Ovary (tissue), 10 donors: ENCODE measurements at places on chromosomes 12 and 14. TPM values are rescaled to one million over a fixed set of nuclear protein-coding genes. Genes with fewer than 3 reads are reported as not detected.

GRCh38 chr12:97757481-97758193, 295.0 kb downstream of the RMST start:
- no peak overlapping the region for H3K4me3 ChIP-seq
- no peak overlapping the region for H3K27ac ChIP-seq
- H3K36me3 ChIP-seq: no peaks in the 10 kb centered on the region

Gene CD9
- 23.9 TPM for total RNA-seq

- H3K27me3 ChIP-seq: no peaks in the 10 kb centered on the region
- no peaks in the 10 kb centered on the region for H3K36me3 ChIP-seq
- H3K4me3 ChIP-seq: peak within 1 kb of the TSS; percentile 48
- no peak within 1 kb of the TSS for H3K27ac ChIP-seq
- peak; percentile 21 for DNase-seq
These were observed at the start of gene BMAL2 for GRCh38 chr12:27332714-27333402. TSS of gene BMAL2 (plus strand) at chr12:27332836. CDS start at chr12:27333073, 237 bp downstream.

GRCh38 chr12:15797818-15798217, 8.6 kb upstream of the EPS8 start:
- no peak for DNase-seq
- no peaks in the 10 kb centered on the region for H3K27me3 ChIP-seq
- peaks cover 2% of the 10 kb centered on the region for H3K4me1 ChIP-seq
- H3K27ac ChIP-seq: no peak overlapping the region
- no peaks in the 10 kb centered on the region for H3K36me3 ChIP-seq

Gene SART3
- 48.3 TPM for total RNA-seq

GRCh38 chr12:20369305-20370013, 1.1 kb downstream of the PDE3A start:
- H3K27ac ChIP-seq: peak overlapping the region; percentile 86
- peaks cover 2% of the 10 kb centered on the region for H3K4me1 ChIP-seq
- peak overlapping the region; percentile 80 for H3K4me3 ChIP-seq
- no peaks in the 10 kb centered on the region for H3K27me3 ChIP-seq
- peak; percentile 74 for DNase-seq

DNA sequence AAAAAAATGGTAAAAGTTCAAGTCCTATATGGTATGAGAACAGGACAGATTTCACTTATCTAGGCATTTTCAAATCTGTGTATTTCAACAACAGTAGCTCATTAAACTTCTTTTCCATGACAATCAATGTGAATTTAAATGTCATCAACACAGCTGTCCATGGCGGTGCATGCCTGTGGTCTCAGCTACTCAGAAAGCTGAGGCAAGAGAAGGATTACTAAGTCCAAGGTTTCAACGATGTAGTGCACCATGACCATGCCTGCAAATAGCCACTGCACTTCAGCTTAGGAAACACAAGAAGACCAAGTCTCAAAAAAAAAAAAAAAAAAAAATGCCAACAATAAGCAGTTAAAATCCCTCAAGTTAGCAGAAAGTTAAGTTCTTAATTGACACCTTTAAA, 214.6 kb downstream of the C12orf50 start:
- DNase-seq: no peak
- H3K4me3 ChIP-seq: no peak overlapping the region
- no peaks in the 10 kb centered on the region for H3K4me1 ChIP-seq
- no peaks in the 10 kb centered on the region for H3K27me3 ChIP-seq
- H3K27ac ChIP-seq: no peak overlapping the region

Gene ANO2
- total RNA-seq: 4.8 TPM

GRCh38 chr14:105492971-105493871, 2.2 kb downstream of the TEDC1 start:
- H3K4me1 ChIP-seq: peaks cover 2% of the 10 kb centered on the region
- H3K27me3 ChIP-seq: no peaks in the 10 kb centered on the region
- H3K4me3 ChIP-seq: no peak overlapping the region
- H3K36me3 ChIP-seq: no peaks in the 10 kb centered on the region
- no peak overlapping the region for H3K27ac ChIP-seq

Gene MNAT1
- total RNA-seq: 57.4 TPM

DNA sequence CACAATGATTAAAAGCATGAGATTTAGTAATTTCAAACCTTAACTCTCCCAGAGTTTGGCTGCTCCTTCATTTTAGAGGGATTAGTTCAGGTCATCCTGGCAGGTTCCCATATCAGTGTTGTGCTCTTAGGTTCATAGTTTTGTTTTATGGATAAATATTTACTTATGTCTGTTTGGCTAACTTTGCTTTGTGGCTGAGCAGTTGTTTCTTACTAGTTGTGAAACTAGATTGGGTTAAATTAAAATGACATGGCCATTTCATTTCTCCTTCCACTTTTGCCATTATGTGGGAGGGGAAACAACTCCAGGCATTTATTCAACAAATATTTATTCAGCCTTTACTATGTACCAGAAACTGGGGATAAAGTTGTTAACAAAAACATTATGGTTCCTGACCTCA, 158.8 kb downstream of the TMTC3 start:
- no peak overlapping the region for H3K4me3 ChIP-seq
- H3K27me3 ChIP-seq: no peaks in the 10 kb centered on the region
- no peak for DNase-seq
- no peaks in the 10 kb centered on the region for H3K36me3 ChIP-seq
- no peaks in the 10 kb centered on the region for H3K4me1 ChIP-seq

- no peak overlapping the region for H3K4me3 ChIP-seq
- no peaks in the 10 kb centered on the region for H3K36me3 ChIP-seq
- H3K27me3 ChIP-seq: no peaks in the 10 kb centered on the region
- no peaks in the 10 kb centered on the region for H3K4me1 ChIP-seq
These were observed 79.3 kb upstream of the TSPAN11 start for GRCh38 chr12:30847259-30847658.

Gene TMEM63C
- 0.24 TPM for total RNA-seq

DNA sequence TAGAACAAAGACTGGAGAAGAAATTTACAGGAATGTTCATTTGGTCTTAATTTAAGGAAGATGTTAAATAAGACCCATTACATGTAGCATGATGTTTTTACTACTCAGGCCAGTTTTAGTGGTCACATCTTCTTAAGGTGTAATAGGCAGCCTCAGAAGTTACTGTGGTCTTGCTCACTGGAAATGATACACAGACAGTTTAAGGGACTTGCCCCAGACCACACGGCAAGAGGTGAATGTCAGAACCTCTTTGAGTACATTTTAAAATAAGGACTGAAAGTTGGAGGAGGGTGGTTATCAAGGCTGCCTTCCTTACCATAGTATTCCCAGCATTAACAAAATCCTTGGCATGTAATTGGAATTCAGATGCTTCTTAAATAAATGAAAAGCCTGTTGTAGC, 37.9 kb downstream of the LRRK2 start:
- no peak for DNase-seq
- H3K4me1 ChIP-seq: no peaks in the 10 kb centered on the region
- no peaks in the 10 kb centered on the region for H3K36me3 ChIP-seq
- no peak overlapping the region for H3K4me3 ChIP-seq
- no peak overlapping the region for H3K27ac ChIP-seq
- H3K27me3 ChIP-seq: no peaks in the 10 kb centered on the region

DNA sequence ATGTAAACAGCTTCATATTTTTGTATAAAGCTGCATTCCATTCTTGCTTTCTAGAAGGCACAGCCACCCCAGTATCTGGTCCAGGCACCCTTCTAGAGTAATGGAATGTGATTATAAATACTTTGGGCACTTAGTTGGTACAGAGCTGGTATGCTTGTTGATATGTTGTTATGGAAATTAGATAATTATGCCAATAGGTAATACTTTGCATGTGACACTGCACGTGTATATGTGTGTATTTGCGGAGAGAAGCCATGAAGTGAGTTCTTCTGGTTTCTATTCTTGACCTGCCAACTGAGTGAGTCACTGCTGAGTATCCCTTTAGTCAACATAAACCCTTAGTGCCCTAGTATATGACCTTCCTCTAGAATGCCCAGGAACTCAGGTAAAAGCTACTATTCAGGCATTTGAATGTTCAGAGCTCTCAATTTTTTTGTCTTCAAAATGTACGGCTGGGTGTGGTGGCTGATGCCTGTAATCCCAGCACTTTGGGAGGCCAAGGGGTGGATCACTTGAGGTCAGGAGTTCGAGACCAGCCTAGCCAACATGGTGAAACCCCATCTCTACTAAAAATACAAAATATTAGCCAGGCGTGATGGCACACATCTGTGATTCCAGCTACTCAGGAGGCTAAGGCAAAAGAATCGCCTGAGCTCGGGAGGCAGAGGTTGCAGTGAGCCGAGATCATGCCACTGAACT, 6.2 kb upstream of the TCP11L2 start:
- H3K4me3 ChIP-seq: no peak overlapping the region
- no peaks in the 10 kb centered on the region for H3K4me1 ChIP-seq
- no peak for DNase-seq

Gene SAV1
- total RNA-seq: 45.8 TPM

Gene B4GALNT1
- 0.56 TPM for total RNA-seq
